Cortex of kidney (tissue), 1 donor: ENCODE measurements at places on chromosomes 16 and 17.

DNA sequence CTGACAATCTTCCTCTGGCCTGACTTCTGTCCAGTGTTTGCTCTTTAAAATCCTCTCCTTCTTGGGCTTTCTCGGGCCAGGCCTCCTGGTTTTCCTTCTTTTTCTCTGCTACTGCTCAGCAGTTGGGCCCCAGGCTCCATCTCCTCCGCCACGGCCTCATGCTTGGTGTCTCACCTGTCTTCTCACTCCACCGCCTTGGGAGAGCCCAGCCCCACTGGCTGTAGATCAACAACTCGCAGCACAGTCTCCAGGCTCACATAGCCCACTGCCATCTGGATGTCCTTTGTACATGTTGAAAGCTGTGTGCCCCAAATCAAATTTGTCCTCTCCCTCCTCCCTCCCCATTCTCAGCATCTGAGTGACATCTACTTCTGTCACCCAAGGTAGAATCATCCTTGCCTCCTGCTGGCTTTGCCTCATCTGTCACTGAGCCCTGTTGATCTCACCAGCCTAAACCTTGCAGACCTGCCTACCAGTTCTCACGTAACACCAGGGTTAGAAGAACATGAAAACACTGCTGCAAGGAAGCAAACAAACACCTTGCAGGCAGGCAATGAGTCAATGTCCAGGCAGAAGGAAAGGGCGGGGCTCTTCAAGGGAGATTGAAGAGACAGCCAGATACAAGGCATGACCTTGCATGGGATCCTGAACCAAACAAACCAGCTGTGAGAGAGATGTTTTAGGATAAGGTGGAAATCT, 103.2 kb upstream of the SMURF2 start:
- DNase-seq, result no peak

DNA sequence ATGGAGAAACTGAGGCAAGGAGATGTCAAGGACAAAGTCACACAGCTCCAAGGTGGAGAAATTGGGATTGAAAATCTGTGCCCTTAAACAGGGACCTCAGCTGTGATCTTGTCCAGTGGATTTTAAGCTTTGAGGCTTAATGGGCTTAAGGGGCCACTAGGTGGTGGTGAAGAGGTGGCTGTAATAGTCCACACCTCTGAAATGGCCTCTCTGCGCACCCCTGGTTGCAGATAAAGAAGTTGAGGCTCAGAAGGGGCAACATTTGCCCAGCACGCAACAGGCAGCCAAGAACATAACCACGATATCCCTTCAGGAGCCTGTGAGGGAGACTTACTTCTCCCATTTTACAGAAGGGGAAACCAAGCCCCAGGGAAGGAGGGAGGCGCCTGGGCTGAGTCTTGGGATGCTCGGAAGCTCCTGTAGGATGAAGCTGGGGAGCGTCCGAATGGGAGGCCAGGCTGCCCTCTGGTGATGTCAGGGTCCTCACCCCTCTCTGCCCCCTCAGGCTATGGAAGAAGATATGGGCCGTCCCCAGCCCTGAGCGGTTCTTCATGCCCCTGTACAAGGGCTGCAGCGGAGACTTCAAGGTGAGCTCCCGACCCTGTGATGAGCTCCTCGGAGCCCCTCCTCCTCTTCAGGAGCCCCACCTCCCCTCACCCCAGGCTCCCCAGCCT, 43.7 kb downstream of the IL21R start:
- DNase-seq, result no peak

GRCh38 chr16:11162586-11163268, 93.3 kb downstream of the SOCS1 start:
- no peak for DNase-seq

GRCh38 chr17:19656851-19657581, 8.5 kb downstream of the ALDH3A2 start:
- no peak for DNase-seq

DNA sequence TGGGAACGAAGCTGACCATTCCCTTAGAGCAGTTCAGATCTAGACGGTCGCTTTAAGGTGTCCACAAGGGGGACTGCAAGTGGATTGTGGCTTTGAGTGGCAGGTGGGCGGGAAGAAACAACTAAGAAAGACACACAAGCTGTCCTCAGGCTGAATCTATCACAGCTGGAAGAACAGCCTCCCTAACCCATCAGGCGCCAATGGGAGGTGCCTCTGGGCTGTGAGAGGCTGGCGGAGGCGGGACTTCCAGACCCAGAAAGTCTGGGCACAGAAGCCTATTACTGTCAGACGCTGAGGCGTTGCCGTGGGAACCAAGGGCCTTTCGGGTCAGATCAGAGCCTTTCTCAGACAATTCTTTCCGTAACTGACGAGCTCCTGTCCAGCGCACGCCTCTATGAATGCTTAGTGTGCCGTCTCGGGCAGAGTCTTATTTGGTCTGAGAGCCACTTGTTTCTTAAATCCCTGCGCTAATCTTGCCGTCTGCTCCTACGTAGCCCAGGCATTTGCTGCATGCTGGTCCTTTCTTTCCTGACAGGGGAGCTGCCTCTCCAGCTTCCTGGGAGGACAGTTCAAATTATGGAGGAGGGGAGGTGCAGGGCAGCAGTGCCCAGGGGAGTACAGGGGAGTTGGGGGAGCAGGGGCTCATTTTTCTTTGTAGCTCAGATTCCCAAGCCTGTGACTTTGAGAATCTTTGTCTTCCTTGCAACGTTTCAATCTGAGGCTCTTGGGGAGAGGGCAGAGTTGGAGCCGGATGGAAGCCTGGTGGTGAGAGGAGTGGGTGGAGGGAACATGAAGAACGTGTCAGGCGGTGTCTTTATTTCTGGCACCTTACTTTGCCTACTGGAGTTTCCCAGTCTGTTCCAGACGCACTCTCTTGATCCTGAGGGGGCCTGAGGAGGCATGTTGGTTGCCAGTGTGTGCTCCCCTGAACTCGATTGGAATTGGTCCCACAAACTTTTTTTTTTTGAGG, 618.7 kb downstream of the KCNJ18 start:
- no peak for DNase-seq

GRCh38 chr16:86314402-86315025, 195.8 kb upstream of the FOXF1 start:
- DNase-seq, result no peak

DNA sequence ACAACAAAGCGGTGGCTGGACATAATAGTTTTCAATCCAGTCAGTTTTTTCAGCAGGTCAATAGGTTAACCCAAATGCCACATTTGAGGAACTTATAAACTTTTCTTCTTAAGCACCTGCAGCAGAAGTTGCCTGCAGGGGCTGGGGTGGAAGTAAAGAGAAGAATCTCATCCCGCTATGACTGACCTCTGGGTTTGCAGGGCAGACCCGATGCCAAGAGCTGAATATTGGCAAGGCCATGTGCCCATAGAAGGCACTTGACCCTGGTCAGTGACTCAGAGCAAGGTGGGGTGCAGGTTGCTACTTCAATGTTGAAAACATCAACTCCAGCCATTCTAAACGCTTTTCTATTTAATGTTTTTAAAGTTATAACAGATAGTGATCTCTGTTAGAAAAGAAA, 17.9 kb upstream of the SMPD3 start:
- DNase-seq, result no peak
